Activated T-cell treated with anti-CD3 and anti-CD28 coated beads, Interleukin-2, amount 50 U/mL, for 1 hour (primary cell): ENCODE measurements at places on chromosomes 16 and 17.
A peak's percentile ranks its signal among the peaks of the same experiment; 100 is the strongest.

GRCh38 chr17:8015957-8016631, 13.7 kb downstream of the GUCY2D start:
- DNase-seq = peak; percentile 37

DNA sequence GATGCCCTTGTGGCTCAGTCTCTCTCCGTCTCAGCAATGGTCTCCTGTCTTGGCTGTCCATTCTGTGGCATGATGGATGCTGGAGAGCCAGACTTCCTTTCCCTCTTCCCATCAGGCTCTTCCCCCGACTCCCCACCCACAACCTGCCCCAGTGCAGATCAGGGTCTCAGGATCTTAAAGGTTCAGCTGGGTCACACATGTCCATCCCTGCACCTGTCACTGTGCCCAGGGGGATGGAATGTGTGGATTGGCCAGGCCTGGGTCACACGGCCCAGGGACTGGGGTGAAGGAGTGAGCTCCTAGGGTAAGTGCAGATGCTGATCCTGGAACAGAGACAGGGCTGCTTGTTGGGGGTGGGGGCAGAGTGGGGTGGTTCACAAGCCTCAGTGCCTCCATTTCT, 23.0 kb downstream of the ADGRG5 start:
- no peak for DNase-seq

DNA sequence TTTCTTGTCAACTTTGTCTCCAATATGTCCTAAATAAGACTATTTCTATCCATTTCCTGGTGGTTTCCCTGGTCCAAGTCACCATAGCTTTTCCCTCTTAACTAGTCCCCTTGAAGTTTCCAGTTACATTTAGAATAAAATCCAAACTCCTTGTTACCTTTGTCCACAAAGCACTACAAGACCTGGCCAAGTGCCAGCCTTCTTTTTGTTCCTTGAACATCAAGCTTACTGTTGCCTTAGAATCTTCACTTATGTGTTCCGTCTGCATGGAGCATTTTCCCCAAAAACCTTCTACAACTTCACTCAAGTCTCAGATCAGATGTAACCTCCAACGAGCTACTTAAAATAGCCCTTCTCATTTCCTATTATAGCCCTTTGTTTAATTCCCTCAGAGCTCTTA, 101.4 kb downstream of the ITFG1 start:
- DNase-seq = no peak

- no peak for DNase-seq
Observed at GRCh38 chr17:9023392-9024218, 2.3 kb downstream of the NTN1 start.

- DNase-seq = no peak
Observed at GRCh38 chr16:49084628-49085390, 196.8 kb downstream of the CBLN1 start.

- no peak for DNase-seq
Observed at GRCh38 chr17:49132317-49132698, 261 bp upstream of the B4GALNT2 start.

DNA sequence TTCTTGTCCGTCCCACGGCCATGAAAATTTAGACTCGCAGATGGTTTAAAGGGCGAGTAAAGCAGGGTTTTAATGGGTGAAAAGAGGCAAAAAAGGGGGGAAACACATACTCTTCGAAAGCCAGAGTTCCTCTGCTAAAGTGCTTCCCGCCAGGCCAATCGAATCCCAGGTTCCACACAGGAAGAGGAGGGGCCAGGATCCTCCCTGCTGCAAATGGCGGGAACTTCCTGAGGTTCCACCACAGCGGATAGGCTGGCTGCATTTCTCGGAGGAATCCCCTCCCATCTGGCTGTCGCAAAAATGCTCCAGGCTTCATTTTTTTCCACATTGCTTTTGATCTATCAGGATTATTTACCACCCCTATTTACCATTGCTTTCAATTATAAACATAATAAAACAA, 670.1 kb upstream of the CA10 start:
- no peak for DNase-seq

DNA sequence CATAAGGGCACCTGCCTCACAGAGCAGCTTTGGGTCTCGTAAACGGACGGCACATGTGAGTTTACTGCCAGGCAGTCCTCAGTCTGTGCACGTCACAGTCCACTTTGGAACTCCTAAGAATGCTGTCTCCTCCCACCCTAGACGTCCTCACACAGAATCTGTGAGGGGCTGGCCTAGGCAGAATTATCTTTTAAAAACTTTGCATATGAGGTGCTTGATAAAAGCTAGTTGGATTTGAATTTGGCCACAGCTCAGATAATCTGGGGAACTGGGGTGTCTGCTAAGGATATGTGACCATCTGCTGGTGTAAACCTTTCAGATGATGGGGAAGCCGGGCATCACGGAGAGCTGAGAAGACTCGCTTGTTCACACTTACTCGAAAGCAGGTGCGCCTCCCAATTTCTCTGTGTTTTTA, 64.4 kb downstream of the METRNL start:
- no peak for DNase-seq

- DNase-seq = no peak
Observed at GRCh38 chr16:89400740-89401139, 89.6 kb downstream of the ANKRD11 start.

DNA sequence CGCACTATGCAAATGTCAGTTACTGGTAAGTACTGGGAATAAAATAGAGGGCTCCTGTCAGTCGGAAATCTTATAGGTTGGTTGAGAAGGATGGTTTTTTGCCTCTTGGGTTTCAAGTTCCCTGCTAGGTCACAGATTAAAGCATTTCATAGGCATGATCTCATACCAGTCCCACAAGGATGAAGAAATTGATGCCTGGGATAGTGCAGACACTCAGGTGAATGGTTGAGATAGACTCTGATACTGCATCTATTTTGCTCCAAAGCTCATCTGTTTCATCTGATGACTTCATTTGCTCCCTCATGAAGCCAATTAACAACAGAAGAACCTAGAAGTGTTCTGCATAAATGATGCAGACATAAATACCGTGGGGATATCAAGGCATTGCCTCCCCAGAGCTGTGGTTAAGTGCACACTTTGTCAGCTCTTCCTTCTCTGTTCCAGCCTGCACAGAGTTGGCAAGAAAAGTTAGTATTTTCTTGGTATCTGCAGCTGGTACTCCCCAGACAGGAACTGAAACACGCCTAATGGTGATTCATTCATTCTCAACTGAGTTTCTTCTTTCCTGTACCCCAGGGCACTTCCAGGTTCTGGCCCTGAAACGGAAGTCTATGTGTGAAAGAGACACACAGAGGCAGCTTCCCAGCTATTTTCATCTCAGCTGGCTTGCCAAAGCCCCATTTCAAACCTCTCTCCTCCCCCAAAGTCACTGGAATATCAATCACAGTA, 418.3 kb upstream of the SALL1 start:
- no peak for DNase-seq

DNA sequence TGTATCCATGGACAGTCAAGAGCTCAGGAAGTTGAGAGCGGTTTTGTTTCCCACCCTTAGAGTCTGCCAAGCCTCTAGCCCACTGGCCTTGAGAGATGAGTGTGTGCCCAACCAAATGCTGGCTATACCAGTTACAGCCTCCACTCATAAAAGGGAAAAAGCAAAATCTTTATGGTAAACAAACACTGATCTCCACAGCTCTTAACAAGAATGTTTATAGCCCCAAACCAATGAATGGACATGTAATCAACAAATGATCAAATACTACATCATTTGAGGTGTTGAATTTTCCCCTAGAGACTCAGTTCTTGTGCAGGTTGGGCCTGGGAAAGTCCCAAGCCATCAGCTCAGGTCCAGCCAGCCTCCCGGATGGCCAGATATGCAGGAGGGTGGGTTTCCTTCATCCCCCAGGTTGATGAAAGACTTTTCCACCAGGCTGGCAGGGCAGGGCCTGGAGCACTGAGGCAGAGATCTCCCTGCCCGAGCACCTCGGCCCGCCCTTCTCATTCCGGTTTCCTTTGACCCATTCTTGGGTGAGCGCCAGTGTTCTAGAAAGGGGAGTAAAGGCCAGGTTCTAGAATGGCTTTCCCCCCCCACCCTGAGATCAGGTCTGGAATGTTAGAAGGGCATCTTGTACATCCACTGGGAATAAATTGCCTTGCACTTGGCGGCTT, 3.9 kb upstream of the EFTUD2 start:
- no peak for DNase-seq

DNA sequence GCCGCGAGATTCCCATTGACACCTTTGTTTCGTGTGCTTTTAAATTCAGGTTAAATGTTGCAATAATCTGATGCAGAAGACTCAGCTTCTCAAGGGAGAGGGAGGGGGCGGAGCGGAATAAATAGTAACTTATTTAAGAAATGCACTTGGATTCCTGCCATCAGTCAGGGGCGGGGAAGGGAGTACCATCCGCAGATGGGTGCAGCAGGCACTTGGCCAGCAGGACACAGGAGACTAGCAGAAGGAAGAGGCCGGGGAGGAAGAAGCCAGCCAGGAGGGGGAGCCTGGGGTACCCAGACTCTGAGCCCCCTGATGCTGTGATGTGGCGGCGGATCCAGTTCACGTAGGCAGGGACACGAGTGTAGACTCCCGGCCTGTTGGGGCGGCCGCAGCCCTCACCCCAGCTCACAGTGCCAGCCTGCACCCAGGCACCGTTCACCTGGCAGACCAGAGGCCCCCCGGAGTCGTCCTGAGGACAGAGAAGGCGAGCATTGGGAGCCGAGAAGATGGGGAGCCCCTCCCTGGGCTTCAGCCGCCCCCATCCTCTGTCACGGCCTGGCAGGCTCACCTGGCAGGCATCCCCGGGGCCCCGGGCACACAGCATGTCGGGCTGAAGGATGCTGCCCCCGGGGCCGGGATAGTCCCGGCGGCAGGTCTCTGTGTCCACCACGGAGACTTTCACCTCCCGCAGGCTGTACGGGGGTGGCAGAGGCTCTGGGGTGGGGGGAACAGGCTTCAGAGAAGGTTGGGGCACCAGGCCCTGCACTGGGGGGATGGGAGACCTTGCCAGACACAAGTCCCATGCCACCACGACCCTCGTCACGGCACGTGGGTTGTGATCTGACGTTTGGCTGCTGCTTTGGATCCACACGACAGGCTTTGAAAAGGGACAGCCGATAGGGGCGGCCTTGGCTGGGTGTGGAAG, 3.2 kb downstream of the TPSG1 start:
- no peak for DNase-seq

GRCh38 chr17:50875074-50875473, 8.9 kb upstream of the TOB1 start:
- no peak for DNase-seq

DNA sequence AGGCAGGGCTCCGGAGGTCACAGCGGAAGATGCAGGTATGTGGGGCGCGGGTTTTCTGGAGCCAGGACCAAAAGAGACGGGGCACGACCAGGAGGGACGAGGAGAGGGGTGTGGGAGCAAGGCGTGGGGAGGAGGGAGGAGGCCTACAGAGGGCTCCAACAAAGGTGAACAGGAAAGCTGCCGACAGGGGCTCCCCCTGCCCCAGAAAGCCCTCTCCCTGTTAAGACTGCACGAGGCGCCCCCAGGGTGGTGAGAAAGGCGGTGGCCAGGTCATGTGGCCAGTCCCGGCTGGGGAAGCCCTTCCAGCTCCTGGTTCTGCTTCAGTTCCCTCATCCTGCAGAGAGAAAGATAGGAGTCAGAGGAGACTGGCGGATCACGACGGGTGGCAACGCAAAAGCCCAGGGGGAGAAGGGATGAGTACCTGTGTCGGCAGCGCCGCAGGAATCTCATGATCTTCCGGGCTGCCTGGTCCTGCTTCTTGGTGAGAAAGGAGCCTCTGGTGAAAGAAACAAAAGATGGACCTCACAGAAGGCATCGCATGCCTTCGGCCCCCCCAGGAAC, 949 bp upstream of the SPAG7 start:
- DNase-seq = no peak

GRCh38 chr17:45705123-45706009, 78.8 kb upstream of the CRHR1 start:
- DNase-seq = no peak

DNA sequence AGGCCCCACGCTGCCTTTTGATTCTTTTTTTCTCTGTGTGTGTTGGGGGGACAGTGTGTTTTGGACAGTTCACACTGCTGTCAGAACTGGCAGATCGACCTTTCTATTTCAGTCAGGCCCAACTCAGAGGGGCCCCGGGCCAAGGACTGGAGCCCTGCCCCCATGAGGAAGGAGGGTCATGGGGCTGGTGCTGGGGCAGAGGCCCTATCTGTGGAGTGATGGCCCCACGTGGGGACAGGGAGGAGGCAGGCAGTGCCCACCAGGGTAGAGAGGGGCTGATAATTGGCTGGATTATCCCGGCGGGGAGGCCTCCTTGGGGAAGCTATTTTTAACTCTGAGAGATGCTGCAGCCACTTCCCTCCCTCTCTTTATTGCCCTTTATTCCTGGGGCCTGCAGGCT, 5.7 kb upstream of the KCNJ12 start:
- no peak for DNase-seq

GRCh38 chr16:1278477-1278876, 22.6 kb downstream of the TPSD1 start:
- DNase-seq = no peak

DNA sequence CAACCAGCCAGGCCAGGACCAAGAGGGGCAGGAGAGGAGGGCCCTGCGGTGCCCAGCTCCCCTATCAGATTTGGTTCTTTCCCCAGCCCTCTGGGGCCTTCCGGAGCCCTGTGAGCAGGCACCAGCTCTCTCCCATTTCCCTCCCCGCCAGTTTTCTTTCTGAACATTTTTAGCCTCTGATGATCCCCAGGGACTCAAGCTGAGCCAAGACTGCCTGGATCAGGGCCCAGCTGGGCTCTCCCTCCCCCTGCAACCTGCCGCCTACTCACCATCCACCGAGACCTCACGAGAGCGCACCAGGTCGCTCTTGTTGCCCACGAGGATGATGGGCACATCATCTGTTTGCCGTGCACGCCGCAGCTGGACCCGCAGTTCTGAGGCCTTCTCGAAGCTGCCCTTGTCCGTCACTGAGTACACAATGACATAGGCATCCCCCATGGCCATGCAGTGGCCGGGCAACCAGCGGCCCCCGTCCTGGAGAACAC, 2.0 kb downstream of the RRAD start:
- no peak for DNase-seq

- no peak for DNase-seq
Observed at GRCh38 chr17:76485569-76485968, 15.7 kb downstream of the RHBDF2 start.

DNA sequence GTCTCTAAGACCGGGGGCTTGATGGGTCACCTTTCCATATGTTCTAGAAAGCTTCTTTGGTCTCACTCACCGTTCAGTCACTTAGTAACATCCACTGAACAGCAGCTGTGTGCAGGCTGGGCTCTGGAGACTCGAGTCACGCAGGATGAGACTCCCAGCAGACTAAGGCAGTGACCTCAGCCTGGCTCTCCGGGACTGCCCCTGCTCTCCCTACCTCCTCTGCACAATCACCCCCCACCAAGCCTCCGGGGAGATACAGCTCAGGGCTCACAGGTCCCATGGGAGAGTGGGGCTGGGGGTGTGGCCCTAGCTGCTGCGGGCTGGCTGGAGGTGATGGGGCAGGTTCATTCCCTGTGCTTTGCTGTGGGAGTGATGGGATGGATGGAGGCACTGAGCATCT, 14.1 kb downstream of the FLYWCH2 start:
- no peak for DNase-seq
